ENCODE measurements at places on chromosomes 7 and 10.

DNA sequence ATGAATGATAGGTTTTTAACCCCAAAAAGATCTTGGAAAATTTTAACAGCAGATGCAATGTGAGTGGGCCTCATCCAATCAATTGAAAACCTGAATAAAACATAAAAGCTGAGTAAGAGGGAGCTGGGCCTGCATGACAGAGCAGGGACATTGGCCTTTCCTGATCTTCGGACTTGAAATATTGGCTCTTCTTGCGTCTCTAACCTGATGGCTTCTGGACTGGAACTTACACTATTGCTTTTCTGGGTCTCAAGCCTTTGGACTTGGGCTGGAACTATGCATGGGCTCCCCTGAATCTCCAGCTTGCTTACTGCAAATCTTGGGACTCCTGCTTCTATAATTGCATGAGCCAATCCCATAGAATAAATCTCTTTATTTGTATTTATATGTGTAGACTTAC is 9.0 kb downstream of the A1CF start:
- no peak for DNase-seq

- no peak for DNase-seq
These were observed 122.8 kb downstream of the PRLHR start for GRCh38 chr10:118472415-118473304.

GRCh38 chr10:71575451-71575850 is 144.1 kb downstream of the C10orf105 start:
- no peak for DNase-seq

- no peak for DNase-seq
These were observed 149.6 kb upstream of the TCERG1L start for GRCh38 chr10:131461093-131461492.

DNA sequence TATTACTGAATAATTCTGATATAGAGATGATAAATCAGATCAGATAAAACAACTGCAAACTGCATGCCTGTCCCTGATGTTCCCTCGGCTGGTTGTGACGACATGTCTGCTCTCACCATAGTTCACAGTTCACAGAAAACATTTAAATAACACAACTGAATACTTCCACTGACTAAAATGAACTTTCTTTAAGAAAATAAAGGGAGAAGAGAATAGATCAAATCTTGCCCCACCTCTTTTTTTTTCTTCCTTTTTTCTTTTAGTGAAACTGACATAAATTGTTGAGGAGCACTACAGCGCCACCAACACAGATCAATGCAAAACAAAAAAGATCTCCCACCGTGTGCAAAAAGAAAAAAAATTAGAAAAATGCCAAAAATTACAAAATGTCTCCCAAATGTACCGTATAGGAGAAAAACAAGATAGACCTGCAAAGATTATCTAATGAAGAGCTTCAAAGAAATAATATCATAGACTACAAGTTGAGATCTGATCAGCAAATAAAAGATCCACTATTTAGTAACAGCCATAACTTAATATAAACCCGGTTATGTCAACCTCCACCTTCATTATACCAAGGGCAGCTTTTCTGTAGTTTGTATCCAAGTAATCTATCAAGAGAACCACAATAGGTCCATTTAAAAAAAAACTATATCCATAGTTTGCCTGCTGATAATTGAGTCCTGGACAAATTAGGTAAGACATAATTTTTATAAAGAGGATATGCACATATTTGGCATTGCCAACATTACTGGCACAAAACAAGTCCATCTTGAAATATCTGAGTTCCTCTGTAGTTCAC is 30.7 kb upstream of the EPC1 start:
- peak; percentile 15 for DNase-seq

Measured in GM20000 (cell line).